ENCODE measurements at places on chromosomes 3 and 15. TPM values are rescaled to one million over a fixed set of nuclear protein-coding genes. Genes with fewer than 3 reads are reported as not detected.

The CPN2 gene
- not detected for polyA plus RNA-seq

The SCN11A gene
- polyA plus RNA-seq: not detected

The PTX3 gene
- polyA plus RNA-seq: 0.33 TPM

The SERPINI2 gene
- polyA plus RNA-seq: not detected

The RNU5B-1 gene
- polyA plus RNA-seq: not detected

The TMCO5A gene
- not detected for polyA plus RNA-seq

The NANOGP8 gene
- not detected for polyA plus RNA-seq

GRCh38 chr3:123337948-123338619 lies 110.8 kb downstream of the ADCY5 start:
- H3K4me3 ChIP-seq: no peak overlapping the region
- no peak for DNase-seq
- no peak overlapping the region for H3K27ac ChIP-seq
- no peaks in the 10 kb centered on the region for H3K36me3 ChIP-seq

- H3K27ac ChIP-seq: no peak overlapping the region
- no peaks in the 10 kb centered on the region for H3K4me1 ChIP-seq
- H3K4me3 ChIP-seq: no peak overlapping the region
Measured at GRCh38 chr3:55315396-55315795, 171.7 kb downstream of the WNT5A start.

DNA sequence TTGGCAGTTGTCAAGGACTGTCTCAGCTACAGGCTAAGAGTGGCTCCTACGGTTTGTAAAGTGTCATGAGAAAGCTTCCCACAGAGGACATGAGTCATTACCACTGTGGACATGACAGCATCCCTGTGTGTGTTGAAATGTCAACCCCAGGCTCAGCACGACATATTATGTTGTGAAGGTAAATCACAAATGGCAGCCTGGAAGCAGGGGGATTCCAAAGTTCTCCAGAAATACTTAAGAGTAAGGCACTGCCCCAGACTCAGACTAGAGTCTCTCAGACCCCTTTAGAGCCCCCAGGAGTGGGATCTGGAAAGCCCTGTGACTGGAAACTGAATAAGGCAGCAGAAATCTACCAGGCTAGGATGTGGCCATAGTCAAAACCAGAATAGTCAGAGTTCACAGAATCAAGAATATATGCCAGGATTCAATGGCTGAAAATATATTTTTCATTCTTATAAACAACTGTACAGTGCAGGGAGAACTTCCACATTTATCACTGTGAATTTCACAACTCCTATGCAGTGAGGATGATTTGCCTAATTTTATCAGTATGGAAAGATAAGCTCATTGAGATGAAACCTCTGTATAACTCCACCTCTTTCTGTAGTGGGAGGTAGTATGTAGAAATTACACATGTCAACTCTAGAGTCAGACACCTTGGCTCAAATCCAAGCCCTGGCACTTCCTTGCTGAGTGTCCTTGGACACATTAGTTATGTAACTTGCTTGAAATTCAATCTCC lies 237.1 kb upstream of the CFAP20DC start:
- peaks cover 5% of the 10 kb centered on the region for H3K27me3 ChIP-seq
- no peaks in the 10 kb centered on the region for H3K36me3 ChIP-seq
- no peak overlapping the region for H3K4me3 ChIP-seq

DNA sequence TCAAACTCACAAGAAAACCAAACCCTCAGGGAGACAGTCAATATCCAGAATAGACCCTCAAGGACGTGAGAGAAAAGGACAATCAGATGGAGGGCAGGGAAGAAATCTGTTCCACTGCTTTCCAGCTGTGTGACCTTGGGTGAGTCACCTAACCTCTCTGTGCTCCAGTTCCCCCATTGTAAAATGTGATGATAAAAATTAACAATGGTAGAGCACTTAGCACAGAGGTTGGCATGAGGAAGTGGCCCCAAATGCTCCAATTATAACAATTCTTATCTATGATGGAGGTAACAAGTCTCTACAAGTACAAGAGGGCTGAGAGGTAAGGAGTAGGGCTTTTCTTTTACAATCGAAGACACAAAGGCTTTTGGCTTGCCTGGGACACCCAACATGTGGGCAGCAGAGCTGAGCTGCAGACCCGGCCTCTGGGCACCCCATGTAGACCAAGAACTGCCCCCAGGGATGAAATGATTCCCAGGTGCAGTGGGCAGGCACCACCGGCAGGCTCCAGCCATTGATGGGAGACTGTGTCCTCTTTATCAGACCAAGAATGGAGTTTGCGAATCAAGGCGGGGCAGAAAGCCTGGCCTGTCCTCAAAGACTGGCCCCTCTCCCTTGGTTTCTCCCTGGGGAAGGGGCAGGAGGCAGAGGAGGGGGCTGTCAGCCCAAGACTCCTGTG lies 22.0 kb downstream of the WNT7A start:
- no peaks in the 10 kb centered on the region for H3K36me3 ChIP-seq
- H3K27me3 ChIP-seq: peaks cover 51% of the 10 kb centered on the region
- no peak overlapping the region for H3K27ac ChIP-seq
- no peaks in the 10 kb centered on the region for H3K4me1 ChIP-seq

DNA sequence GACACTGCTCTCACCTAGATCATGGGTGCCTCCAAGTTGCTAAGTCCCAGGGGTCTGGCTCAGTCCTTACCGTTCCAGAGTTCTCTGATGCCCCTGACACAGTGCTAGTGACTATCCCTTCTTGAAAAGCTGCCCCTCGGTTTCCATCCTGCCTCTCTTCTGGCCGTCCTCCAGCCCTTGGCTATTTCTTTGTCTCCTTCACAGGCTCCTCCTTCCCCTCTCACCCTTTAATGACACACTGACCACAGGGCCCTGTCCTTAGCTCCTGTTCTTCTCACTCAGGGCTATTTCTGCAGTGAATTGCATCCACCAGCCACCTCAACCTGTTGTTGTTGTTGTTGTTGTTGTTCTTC lies 31.1 kb downstream of the SLC28A1 start:
- peak overlapping the region; percentile 45 for H3K27ac ChIP-seq
- H3K36me3 ChIP-seq: no peaks in the 10 kb centered on the region
- no peak for DNase-seq
- peaks cover 38% of the 10 kb centered on the region for H3K4me1 ChIP-seq
- no peak overlapping the region for H3K4me3 ChIP-seq

GRCh38 chr3:107521469-107522059 lies 1.2 kb upstream of the BBX start:
- no peaks in the 10 kb centered on the region for H3K27me3 ChIP-seq
- H3K4me3 ChIP-seq: no peak overlapping the region
- H3K36me3 ChIP-seq: peaks cover 3% of the 10 kb centered on the region
- peaks cover 15% of the 10 kb centered on the region for H3K4me1 ChIP-seq
- no peak for DNase-seq

- H3K27ac ChIP-seq: peak overlapping the region; percentile 96
- H3K27me3 ChIP-seq: no peaks in the 10 kb centered on the region
- no peak for DNase-seq
- peaks cover 40% of the 10 kb centered on the region for H3K36me3 ChIP-seq
- peaks cover 14% of the 10 kb centered on the region for H3K4me1 ChIP-seq
Measured at GRCh38 chr15:50353251-50353974, 1.6 kb downstream of the GABPB1 start.

- H3K36me3 ChIP-seq: peaks cover 15% of the 10 kb centered on the region
- DNase-seq: no peak
- no peak overlapping the region for H3K27ac ChIP-seq
- no peak overlapping the region for H3K4me3 ChIP-seq
- no peaks in the 10 kb centered on the region for H3K4me1 ChIP-seq
- H3K27me3 ChIP-seq: no peaks in the 10 kb centered on the region
Measured at GRCh38 chr15:56943403-56943802, 25.0 kb downstream of the TCF12 start.

DNA sequence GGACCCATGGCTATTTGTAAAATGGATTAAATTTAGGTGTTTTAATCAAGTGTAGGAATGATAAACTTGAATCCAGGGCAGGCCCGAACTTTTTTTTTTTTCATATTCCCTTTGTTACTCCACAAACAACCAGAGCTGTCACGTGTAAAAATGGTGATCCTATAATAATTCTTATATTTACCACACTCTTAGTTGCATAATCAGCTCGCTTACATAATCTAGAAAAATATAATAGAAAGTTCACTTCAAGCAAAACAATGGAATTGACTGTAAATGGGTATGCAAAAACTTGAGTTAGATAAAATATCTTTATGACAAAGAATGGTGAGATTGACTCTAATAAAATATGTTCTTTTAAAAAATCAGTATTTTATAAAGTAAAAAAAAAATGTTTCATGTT lies 2.1 kb upstream of the PAQR9 start:
- no peak for DNase-seq
- no peaks in the 10 kb centered on the region for H3K27me3 ChIP-seq
- peaks cover 15% of the 10 kb centered on the region for H3K4me1 ChIP-seq
- no peak overlapping the region for H3K4me3 ChIP-seq
- H3K36me3 ChIP-seq: no peaks in the 10 kb centered on the region

DNA sequence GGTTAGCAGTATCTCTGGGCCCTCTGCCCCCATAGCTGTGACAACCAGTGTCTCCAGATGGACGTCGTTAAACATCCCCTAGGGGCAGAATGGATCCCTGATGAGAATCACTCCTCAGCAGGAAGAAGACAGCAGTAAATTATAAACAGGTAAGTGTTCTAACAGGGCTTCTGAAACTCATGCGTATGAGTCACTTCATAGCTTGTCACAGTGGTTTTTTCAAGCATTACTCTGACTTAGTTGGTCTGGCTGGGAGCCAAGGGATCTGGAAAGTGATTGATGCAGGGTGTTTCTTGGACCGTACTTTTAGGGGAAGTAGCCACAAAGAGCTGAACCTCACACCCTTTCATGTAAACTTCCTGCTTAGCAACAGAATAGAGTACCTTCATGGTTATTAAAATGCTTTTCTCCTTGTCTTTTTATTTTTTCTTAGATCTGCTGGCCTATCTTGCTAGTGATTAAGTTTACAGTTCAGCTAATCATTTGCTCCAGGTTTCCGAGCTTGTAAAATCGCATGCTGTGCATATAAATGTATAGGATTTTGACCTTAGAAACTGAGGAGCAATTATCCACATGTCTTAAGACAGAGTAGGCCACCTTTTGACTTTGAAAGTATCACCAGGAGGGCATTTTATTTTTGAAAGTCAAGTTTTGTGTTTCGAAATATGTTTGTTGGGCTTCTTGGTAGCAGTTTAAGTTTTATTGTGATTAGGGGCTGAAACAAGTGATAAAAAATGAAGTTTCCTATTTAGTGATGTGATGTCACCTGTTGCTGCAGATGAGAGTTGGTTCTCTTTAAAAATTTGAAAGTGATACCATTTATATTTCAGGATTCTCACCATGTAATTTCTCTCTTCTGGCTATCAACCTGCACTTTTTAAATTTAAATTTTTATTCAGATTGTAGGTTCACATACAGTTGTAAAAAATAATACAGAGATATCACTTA lies 333.9 kb downstream of the PTPRG start:
- H3K27me3 ChIP-seq: no peaks in the 10 kb centered on the region
- no peak for DNase-seq
- no peaks in the 10 kb centered on the region for H3K36me3 ChIP-seq
- no peak overlapping the region for H3K4me3 ChIP-seq
- no peaks in the 10 kb centered on the region for H3K4me1 ChIP-seq
- H3K27ac ChIP-seq: no peak overlapping the region

DNA sequence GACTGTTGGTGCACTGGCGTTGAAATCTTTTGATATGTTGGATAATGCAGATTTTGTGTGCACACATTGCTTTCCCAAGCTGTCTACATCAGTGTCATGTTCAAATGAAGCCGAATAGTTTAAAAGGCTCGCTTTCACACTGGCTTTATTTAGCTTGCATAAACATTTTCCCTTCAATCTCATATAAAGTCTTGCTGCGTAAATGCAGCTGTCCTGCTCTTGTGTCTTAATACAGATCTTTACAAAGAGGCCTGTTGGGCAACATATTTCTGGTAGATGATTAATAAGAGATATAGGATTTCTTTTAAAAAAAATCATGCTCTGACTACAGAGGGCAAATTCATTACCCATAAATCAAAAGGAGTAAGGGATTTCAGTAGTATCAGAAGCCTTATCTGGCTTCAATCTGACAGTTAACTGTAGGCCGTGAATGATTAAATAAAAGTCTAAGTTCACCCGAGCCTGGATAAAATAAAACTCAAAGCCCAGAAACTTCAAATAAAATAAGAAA lies 937.2 kb downstream of the FHIT start:
- H3K36me3 ChIP-seq: no peaks in the 10 kb centered on the region
- no peak overlapping the region for H3K27ac ChIP-seq
- no peak for DNase-seq
- no peaks in the 10 kb centered on the region for H3K4me1 ChIP-seq

DNA sequence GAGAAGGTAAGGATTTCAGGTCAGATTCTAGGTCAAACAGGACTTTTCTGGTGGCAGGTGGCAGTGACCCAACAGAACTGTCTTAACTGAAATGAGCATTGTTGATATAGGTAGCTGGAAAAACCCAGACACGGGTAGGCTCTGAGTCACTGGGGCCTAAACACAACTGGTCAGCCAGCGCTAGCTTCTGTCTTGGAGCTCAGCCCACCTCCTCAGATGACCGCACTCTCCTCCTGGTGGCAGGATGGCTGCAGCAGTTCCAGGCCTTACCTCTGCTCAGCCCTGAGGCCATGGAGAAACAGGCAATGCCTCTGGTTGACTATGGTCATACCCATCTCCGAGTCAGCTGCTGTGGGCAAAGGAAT lies 61.1 kb upstream of the GATA2 start:
- H3K27me3 ChIP-seq: no peaks in the 10 kb centered on the region
- no peak overlapping the region for H3K4me3 ChIP-seq
- H3K36me3 ChIP-seq: no peaks in the 10 kb centered on the region
- DNase-seq: peak; percentile 54

DNA sequence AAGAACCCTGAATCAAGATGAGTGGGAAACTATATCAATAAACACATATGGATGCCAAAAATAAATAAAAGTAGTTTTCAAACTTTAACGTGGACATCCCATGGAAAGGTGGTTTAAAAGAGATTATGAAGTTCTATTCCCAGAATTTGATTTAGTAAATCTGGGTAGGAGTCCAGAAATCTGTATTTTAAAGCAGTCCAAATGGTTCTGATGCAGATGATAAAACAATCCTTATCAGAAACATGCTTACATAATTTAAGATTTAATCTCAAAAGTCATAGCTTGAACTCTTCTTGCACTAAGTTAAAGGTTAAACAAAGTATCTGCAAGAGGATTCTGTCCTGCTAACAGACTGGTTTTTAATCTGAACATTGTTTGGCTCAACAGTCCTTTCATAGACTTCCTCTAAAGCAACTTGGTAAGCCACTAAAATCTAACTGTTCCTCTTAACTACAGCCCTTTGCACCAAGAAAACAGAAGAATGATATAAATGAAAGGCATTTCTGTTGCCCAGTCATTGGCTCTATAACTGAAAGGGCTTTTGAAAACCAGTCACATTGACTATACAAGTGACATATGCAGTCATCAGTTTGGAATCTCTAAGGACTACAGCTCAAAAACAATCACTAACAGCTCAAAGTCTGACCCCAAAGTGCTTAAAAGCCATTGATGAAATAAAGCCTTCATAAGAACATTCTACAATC lies 23.4 kb upstream of the MAP4 start:
- no peak for DNase-seq
- no peaks in the 10 kb centered on the region for H3K4me1 ChIP-seq
- H3K27ac ChIP-seq: no peak overlapping the region
- H3K4me3 ChIP-seq: no peak overlapping the region
- H3K27me3 ChIP-seq: no peaks in the 10 kb centered on the region

GRCh38 chr15:86872782-86873181 lies 793.1 kb downstream of the AGBL1 start:
- H3K4me3 ChIP-seq: no peak overlapping the region
- no peaks in the 10 kb centered on the region for H3K27me3 ChIP-seq
- no peaks in the 10 kb centered on the region for H3K36me3 ChIP-seq
- H3K4me1 ChIP-seq: no peaks in the 10 kb centered on the region
